ENCODE measurements at places on chromosomes 3 and 15. TPM values are rescaled to one million over a fixed set of nuclear protein-coding genes. Genes with fewer than 3 reads are reported as not detected.
A peak's percentile ranks its signal among the peaks of the same experiment; 100 is the strongest.

DNA sequence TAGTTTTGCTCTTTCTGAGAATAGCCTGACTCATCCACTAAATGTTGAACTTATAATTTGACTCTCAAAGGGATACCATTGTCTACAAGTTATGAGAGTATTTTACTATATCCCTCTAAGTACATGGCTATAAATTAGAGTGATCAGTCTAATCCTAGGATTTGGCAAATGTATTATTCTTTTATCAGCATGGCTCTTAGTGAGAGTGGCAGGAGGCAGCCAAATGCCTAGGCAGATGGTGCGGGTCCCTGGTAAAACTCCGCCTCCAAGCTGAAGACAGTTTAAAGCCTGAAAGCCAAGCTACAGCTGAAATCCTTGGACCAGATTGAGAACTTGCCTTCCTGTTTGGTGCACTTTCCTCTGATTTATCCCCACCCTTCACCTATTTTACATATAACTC lies 631.8 kb downstream of the SQOR start:
- no peak for DNase-seq

GRCh38 chr3:5296362-5296761 lies 108.9 kb downstream of the EDEM1 start:
- DNase-seq, result no peak

DNA sequence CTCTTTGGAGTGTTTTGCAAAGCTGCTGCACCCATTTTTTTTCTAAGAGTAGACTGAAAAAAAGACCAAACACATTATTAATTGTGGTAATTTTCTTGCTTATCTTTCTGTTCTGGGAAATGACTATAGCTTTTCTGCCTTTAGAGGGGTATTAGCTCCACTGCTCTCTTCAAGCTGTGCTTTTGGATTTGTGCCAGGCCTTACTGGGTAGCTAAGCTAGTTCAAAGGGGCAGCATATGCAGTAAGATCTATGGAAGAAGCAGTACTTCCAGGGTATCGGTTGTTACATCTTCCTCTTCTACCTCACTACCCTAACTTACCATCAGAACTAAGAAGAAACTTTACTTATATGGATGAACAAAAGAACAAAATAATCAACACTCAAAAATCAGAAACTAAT lies 28.7 kb upstream of the ARIH1 start:
- DNase-seq, result no peak

GRCh38 chr3:197520311-197521276 lies 35.2 kb downstream of the BDH1 start:
- DNase-seq, result no peak

DNA sequence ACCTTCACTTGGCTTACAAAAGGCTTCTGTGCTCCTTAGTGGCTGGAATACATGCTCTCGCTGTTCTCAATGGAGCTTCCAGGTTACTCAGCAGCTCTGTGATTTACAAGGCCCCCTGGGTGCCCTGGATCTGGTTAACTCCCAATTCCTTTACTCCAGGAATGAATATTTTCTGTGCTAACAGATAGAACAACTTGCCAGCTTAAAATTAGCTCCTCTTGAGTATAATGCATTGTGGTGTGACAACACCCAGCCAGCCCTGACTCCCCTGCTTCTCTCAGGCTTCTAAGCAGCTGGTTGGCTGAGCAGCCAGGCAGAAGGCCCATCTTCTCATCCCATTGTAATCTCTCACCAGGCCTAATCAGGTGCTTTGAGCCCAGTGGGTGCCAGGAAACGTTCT lies 246.4 kb downstream of the ALCAM start:
- peak; percentile 18 for DNase-seq

DNA sequence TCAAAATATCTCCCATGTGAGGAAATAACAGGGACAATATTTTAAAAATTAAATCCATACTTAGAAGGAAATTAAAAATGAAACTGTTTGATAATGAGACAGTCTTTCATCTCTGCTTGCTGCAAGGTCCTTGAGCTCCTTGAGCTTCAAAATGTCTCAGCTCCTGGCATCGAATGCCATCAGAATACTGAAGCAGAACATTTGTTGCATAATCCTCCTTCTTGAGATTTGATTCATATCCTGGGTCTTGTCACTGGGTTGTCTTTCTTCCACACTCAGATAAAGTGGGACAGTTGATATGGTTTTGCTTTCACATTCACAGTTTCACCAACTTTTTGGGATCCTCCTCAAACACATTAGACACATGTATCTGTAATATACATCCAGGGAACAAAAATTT lies 27.8 kb downstream of the COL8A1 start:
- DNase-seq, result no peak

GRCh38 chr3:9583792-9584191 lies 30.2 kb upstream of the LHFPL4 start:
- no peak for DNase-seq

DNA sequence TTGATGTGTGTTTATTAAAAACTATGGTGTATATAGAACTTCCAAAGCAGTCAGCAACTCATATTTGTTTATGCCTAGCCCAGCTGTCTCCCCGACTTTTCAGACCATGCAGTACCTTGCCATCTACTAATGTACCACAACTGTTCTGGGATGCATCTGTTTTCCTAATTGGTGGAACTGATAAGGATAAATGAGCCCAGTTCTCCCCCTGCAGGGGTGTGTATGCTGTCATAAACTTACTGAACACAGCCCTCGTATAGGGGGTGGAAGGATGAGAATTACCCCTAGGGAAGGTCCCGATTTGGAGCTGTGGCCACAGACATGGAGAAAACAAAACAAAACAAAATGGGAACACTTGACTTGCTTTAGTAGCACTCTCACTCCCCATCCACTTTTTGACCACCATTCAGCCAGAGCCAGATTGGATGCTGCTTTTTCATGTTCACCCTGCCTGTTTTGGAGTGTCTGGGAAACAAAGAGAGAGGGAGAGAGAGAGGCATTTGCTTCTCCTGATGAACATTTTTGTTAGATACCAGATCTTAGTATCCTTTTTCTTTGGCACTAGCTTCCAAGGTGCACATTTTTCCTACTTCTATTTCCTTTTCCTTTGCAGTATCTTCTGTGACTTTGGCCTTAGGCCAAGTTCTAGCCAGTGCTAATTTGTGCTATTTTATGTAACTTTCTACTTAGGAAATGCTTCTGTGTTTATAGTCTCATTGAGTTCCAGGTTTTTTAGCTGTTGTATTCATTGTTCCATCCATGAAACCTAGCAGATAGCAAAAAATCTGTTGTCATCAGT lies 29.1 kb downstream of the CADM2 start:
- no peak for DNase-seq

DNA sequence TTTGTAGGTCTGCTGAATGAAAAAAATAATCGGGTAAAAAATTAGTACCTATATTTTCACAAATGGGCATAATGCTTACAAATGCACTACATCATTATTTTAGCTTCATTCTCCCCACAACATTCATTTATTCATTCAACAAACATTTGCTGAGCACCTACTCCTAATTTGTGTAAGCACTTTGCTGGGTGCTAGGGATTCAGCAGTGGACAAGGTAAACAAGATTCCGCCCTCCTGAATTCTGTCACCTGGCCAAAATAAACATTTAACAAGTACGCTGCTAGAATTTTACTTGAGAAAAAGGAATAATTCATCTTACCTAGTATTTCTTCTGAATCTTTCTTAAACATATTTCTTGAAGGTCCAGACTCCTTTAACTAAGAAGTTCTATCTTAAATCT lies 72.1 kb downstream of the TIGIT start:
- DNase-seq, result no peak

DNA sequence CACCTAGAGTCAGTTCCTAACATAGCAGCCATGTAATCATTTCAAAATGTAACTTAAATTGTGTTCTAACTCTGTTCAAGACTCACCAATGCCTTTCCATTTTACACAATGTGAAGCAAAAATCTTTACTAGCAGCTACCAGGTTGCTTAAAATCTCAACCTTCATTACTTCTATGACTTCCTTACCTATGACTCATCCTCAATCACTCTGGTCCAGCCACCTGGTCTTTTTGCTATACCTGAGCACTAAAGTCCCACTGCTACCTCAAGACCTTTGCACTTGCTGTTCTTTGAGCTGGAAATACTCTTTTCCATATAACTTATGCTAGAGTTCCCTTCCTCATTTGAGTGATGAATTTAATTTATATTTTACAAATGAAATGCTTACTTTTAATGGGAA lies 993.2 kb downstream of the NTRK3 start:
- DNase-seq, result no peak

DNA sequence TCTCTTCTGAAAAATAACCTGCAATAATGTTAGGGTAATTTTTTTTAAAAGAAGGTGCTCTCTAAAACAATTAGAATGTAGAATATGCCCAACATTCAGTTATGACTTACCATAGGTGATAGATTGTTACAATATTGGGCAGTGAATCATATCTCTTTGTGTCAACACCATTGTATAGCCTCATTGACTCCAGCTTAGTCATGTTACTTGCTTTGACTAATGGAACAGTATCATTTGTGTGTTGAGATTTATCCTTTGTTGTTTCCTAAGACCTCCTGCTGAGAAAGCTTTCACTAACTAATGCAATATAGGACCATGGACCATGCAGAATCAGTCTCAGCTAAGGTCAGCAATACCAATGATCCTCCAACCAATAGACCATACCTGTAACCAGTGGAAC lies 1106.4 kb downstream of the SI start:
- no peak for DNase-seq

- no peak for DNase-seq
Observed at GRCh38 chr3:154818676-154819255, 261.4 kb upstream of the MME start.

- no peak for DNase-seq
Observed at GRCh38 chr3:175857666-175858270, 998.6 kb downstream of the NAALADL2 start.

- DNase-seq, result no peak
Observed at GRCh38 chr15:59437142-59437816, 707 bp upstream of the FAM81A start.

- DNase-seq, result no peak
Observed at GRCh38 chr3:79392479-79392878, 375.3 kb downstream of the ROBO1 start.

DNA sequence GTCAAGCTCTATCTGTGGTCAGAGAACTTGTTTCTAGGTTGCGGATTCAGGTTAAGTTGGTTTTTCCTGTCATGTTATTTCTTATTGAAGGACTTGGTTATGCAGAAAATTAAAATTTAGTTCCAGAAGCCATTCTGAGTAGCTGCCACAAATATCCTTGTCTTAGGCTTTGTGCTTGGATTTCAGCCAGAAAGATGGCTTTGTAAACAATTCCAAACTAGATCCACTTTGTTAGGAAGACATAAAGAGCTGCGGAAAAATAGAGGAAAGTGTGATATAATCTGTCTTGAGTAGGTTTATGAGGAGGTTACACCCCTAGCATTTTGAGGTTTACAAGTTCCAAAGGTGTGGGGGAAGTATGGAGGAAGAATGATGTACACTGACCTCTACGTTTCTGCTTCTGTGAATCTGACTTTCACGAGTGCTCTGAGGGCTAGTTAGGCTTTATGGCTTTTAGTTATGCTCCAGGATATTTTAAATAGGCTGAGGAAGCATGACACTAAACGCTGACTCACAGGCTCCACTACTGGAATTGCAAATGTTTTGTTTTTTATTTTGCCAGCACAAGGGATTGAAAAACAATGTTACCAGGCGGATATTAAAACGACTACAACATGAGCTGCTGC lies 46.3 kb upstream of the UTS2B start:
- DNase-seq, result no peak

GRCh38 chr15:71203586-71204474 lies 88.6 kb downstream of the THSD4 start:
- DNase-seq, result no peak

DNA sequence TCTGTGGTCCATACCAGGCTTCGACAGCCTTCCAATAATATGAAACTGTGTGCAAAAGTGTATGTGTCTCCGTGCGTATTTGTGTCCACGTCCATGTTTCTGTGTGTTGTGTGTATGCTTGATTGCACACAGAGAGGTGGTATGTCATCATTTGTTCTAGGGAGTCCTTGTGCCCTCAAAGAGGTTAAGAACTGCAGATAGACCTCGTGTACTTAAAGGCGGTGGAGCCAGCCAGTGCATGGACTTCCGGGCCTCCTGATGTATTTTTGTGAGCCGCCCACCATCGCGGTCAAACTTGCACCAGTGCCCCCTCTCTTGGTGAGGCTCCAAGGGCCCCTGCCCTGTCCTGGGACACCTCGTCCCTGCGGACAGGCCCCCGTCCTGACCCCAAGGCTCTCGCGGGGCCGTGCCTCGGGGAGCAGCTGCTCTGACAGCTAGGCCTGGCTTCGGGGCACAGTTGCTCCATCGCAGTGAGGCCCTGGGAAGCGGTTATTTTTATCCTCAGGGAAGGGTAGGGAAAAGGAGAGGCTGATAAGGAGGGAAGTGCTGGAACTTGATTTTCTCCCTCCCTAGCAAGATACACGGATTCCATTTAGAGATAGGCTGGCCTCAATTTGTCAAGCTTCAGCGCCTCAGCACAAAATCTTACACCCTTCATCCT lies 1.2 kb upstream of the RYK start:
- DNase-seq, result peak; percentile 53

DNA sequence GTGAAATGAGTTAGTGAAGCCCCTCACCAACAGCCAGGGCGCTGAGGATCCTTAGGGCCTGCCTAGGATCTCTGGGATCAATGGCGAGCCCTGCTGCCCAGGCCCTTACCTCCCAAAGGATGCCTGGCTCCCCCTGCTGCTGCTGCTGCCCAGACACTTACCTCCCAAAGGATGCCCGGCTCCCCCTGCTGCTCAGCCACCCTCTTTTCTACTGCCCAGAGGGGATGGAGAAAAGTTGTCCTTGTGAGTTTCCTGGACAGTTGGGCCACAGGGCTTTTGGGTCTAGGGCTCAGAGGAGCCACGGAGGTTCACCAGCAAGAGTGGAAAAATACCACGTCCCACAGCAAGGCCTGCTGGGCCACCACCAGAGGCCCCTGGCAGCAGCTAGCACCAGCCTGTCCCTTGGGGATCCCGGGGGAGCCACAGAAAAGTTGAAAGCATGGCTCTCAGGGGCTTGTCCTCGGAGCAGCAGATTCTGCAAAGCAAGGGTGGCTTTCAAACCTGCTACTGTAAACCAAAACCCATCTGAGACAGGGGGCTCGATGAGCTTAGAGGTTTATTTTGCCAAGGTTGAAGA lies 59.4 kb downstream of the SLC6A6 start:
- DNase-seq, result no peak

DNA sequence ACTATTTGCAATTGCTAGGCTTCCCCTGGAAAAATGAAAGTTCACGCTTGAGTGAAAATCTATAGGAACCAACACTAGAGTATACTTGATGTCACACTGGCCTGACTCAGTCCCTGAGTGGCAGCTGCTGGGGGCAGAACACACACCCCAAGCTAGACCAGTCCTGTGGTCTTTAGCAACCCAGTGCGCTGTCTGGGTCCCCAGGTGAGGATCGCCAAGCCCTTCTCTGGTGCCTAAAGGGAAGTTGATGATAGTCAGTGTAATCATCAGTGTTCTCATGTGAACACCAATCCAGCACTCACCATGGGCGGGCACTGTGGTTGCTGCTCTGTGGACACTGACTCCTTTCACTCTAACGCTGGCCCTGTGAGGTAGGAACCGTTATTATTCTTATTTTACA lies 11.2 kb downstream of the ALDH1A3 start:
- DNase-seq, result no peak

- DNase-seq, result no peak
Observed at GRCh38 chr3:188664795-188665194, 507.0 kb upstream of the TPRG1 start.

- DNase-seq, result no peak
Observed at GRCh38 chr15:41900526-41901380, 6.9 kb upstream of the SPTBN5 start.

EHD4 gene
- 34.0 TPM for total RNA-seq

STRA6 gene
- total RNA-seq, result not detected

SMAD6 gene
- total RNA-seq, result 51.5 TPM

C3orf22 gene
- total RNA-seq, result not detected

ANKUB1 gene
- not detected for total RNA-seq

P3H2 gene
- total RNA-seq, result 1.6 TPM

CPEB1 gene
- total RNA-seq, result 1.8 TPM

GPR15 gene
- not detected for total RNA-seq
